ENCODE measurements at places on chromosomes 11 and 22.
A peak's percentile ranks its signal among the peaks of the same experiment; 100 is the strongest.

DNA sequence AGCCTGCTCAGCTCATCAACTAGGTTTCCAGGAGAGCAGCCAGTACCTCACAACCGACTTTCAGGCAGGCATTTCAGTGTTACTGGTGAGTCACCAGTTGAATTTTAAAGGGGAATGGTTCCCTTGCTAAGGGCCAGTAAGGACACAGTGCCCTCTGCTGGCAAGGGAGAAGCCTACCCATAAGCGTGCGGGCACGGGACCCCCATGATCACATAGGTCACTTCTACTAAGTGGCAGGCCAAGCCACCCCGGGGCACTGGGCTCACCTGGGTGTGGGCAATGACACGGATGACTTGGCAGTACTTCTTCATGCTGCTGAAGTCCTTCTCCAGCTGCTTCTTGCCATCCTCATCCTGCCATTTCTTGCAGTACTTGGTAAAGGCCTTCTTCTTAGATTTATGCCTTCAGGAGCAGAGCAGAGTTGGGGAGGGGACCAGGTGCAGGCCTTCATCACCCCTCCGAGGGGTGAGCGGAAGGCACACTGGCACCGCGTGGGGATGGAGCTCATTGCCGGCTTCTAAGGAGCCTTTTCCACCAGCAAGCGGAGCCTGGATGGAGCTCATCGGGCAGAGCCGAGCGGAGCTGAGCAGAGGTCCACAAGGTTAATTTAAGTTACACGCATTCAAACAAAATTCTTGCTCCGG, 2.9 kb downstream of the RPL3 start:
- no peak for DNase-seq

GRCh38 chr22:49431551-49431950, 396.1 kb downstream of the BRD1 start:
- DNase-seq = no peak

DNA sequence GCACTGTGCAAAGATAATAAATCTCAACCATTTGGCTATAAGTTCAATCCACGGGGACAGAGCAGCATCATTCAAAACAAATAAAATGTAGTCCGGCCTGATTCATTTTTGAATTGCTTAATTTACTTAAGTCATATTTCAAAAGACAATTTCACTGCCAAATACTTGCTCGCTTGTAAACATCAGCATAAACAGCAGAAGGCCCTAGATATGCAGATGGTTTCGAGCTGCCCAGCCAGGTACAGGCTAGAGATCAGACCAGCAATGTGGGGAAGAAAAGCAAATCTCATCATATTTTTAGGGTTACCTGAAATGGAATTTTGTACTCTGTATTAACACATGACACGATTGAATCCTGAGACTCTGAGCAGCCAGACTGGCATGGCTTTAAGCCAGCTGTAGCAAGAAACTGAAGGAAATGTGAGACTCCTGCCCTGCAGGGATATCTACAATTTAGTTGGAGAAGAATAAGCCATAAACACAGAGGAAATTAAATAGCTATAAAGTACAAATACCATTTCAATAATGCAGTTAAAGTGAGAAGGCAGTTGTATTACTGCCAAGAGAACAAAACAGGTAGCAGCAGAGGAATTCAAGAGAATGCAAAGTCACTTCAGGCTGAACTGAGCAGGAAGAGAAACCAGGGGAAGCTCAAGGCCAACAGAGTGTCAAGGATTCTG, 440.3 kb downstream of the ETS1 start:
- no peak for DNase-seq

DNA sequence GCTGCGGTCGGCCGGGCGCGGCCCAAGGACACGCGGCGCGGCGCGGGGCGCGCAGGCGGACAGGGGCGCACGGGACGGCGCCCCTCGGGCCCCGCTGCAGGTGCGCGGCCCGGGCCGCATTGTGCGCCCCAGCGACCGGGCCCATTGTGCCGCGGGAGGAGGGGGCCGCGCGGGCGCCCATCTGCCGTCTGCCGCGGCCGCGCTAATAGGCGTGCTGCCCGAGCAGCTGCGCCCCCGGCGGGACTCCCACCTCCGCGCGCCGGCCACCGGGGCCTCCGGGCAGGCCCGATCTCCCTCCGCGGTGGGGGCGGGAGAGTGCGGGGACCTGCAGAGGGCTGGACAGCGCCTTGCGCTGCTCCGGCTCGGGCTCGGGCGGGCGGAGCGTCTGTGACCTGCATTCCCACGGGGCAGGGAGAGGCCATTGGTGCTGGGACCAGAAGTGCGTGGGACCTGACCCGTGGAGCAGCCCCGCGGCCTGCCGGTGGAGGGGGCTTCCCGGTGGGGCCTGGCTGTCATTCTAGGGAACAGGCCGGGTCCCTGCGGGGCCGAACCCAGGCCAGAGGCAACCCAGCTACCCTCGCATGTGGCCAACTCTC, 933 bp downstream of the BRSK2 start:
- no peak for DNase-seq

- no peak for DNase-seq
Observed at GRCh38 chr22:25514436-25515180, 49.9 kb upstream of the GRK3 start.

- DNase-seq = no peak
Observed at GRCh38 chr22:23471698-23472097, 108.4 kb downstream of the IGLL1 start.

- no peak for DNase-seq
Observed at GRCh38 chr11:10728789-10729472, 22.1 kb upstream of the CTR9 start.

DNA sequence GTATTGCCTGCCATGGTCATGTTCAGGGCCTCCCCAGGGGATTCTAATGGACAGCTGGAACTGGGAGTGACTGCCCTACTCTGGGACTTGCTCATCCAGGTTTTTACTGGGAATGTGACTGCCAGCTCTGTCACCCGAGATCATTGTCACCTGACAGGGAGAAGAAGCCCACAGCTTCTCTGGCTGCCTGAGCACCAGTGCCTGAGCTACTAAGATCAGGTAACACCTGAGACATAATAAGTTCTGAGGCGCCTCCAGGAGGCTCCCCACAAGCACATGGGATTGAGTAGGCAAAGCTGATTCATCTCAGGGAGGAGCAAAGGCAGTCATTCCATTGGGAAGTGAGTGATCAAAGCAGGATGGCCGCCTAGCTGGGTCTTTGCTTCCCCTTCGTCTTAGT, 84.2 kb upstream of the GALNT18 start:
- no peak for DNase-seq

GRCh38 chr11:65546217-65546958, 11.8 kb downstream of the LTBP3 start:
- DNase-seq = peak; percentile 88

- DNase-seq = peak; percentile 35
Observed at GRCh38 chr11:114129142-114129541, 69.6 kb downstream of the ZBTB16 start.

GRCh38 chr11:11668274-11668673, 46.5 kb upstream of the GALNT18 start:
- no peak for DNase-seq

DNA sequence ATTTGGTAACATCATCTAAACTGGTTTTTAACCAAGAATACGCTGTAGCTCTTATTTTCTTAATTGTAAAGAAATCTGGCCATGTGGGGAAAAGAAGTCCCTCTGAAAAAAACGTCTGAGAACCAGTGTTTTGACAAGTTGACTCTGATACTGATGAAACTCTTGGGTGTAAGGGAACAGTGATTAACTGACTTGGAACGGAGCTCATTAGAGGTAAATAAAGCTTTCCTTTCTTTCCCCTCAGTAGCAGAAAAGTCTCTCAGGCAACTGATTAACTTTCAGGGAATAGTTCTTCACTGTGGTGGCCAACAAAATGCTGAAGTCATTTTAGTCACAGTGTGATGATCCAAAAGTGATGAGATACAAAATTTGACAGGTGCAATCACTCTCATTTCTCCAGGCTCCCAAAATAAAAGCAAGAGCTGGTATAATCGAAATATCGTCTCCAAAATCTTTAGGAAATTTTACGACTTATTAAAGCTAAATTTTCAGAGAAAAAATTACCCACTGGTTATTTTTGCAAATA, 52.3 kb downstream of the SLC36A4 start:
- DNase-seq = no peak

GRCh38 chr22:36465232-36466021, 16.0 kb downstream of the TXN2 start:
- DNase-seq = no peak

GRCh38 chr11:74373382-74373781, 24.9 kb downstream of the PGM2L1 start:
- no peak for DNase-seq

- no peak for DNase-seq
Observed at GRCh38 chr11:123509737-123510578, 79.9 kb downstream of the GRAMD1B start.

- DNase-seq = no peak
Observed at GRCh38 chr11:16279524-16279923, 76.8 kb downstream of the SOX6 start.

GRCh38 chr11:19808076-19808911, 95.7 kb downstream of the NAV2 start:
- DNase-seq = peak; percentile 45

GRCh38 chr11:44727373-44728287, 868 bp downstream of the TSPAN18 start:
- peak; percentile 20 for DNase-seq

DNA sequence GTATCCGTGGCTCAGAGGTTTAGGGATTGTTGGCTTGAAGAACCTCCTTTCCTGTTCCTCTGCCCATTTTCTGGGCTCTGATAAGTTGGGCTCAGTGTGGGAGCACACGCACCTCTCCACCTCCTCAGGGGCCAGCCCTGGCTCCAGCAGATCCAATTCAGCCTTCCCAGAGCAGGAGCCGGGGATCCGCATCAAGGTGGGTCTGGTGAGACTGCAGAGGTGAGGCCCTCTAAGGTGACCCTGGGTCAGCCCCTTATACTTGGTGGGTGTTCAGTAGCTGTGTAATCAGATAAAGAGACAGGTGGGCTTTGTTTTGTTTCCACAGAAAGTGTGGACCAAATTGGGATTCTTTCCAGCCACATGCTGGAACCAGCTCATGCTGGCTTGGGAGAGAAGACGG, 1466.0 kb downstream of the TBC1D22A start:
- DNase-seq = no peak

DNA sequence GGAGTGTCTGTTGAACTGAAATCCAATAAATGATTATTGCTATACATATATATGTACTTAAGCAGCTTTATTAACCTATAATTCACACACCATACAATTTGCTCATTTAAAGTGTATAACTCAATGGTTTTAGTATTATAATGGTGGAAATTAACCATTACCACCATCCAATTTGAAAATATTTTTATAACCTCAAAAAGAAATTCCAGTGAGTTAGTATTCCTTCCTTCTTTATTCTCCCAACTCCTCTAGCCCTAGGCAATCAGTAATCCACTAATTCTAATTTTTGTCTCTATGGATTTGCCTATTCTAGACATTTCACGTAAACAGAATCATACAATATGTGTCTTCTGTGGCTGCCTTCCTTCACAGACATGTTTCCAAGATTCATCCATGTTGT, 64.8 kb downstream of the MAPK1 start:
- no peak for DNase-seq

DNA sequence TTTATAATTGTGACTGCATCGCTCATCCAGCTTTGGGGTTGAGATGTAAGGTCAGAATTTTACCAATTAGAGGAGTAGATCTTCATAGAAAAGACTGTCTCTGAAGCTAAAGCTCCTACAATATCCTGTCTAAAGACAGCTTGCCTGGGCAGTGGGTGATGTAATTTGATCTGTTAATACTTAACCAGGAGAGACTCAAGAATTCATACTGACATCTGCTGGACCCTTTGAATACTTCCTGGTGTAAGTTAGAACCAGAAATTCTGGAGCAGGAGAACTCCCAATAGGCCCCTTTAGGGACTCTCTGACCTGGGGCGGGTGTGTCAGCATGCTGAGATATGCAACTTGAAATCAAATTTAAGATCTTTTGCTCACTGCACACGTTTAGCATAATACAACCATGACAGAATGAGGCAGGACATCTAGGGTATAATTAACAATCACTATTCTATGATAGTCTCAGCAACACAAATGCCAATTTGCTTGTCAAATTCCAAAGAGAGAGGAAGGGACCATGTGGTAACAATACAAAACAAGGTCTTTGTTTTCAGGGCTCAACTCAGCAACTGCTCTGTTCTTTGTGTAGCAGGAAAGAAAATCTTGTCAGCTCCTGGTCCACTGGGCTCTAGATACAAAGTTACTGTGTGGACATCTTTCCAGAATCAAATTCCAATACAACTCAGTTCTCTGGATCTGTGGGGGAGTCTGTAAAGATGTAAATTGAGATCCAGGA, 143.9 kb downstream of the INSC start:
- peak; percentile 63 for DNase-seq

DNA sequence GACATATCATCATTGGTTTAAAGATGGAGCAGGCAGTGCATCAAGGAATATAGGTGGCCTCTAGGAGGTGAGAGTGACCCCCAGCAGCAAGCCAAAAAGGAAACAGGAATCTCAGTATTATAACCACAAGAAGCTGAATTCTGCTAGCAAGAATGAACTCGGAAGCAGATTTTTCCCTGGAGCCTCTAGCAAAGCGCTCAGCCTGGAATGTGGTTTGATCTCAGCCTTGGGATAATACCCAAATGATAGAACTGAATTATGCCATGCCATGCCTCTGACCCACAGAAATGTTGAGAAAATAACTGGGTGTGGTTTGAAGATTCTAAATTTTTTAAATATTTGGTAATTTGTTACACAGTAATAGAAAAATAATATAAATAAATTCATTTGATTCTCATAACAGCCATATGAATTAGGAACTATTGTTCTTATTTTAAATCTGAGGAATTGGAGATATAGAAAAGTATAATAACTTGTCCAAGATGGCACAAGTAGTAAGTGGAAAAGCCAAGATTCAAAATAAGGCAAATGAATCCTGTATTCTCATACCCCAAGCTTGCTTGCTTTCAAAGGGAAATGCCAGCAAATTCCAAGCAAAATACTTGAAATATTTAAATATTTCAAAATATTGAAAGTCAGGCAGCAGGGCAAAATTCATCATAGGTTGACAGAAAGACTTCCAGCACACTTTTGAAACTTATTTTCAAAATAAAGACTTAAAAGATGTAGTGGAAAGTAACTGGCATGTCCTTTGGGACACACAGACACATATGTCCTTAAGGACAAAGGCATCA, 567.4 kb downstream of the KCNA4 start:
- DNase-seq = no peak

- no peak for DNase-seq
Observed at GRCh38 chr22:41480397-41480735, 11.4 kb downstream of the ACO2 start.

DNA sequence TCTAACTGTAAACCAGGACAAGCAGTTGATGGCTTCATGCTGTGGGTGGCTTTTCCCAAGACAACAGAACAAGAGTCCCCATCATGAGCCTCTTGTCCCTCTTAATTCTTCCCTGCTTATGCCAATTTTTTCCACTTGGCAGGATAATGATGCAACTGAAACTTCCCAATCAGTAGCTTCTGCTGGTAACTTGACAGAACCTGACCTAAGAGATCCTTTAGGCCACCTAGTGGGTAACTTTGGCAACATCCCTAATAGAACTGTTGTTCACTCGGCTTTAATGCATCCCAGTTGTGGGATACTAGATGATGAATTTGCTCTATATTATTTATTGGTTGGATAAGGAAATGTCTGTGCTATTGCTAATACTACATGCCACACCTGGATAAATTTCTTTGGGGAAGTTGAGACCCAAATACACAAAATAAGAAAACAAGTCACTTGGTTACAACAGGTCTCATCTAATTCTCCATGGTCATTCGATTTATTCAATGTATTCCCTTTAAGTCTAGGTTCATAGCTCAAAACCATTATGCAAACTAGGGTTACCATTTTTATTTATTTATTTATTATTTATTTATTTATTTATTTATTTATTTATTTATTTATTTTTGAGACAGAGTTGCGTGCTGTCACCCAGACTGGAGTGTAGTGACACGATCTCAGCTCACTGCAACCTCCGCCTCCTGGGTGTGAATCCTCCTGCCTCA, 41.4 kb upstream of the NFAM1 start:
- no peak for DNase-seq

Data from DMS79 (cell line).